ENCODE measurements at places on chromosomes 5 and 9.

GRCh38 chr5:77957931-77958521, 181.9 kb upstream of the TBCA start:
- DNase-seq: peak; percentile 19

DNA sequence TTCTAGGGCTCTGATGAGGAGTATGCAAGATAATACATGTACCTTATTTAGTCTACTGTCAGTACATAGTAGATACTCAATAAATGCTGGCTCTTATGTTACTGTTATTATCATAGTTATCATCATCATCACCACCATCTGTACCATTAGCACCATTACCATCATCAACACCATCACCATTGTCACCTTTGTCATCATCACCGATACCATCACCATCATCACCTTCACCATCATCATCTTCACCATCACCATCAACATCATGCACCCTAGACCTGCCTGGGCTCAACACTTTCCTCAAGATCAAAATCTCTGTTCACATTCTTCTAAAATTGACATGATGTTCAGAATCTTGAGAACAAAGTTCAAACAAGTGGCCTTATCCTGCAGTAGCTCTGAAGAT, 126.2 kb upstream of the PANK3 start:
- DNase-seq: no peak

GRCh38 chr9:93051680-93052089, 6.8 kb upstream of the SUSD3 start:
- DNase-seq: no peak

GRCh38 chr5:370311-370958, 48.9 kb downstream of the AHRR start:
- DNase-seq: no peak

GRCh38 chr5:143274952-143275351, 128.5 kb downstream of the NR3C1 start:
- no peak for DNase-seq
